Activated naive CD8-positive, alpha-beta T cell treated with anti-CD3 and anti-CD28 coated beads for 36 hours (primary cell): ENCODE measurements at places on chromosomes 2 and 18. TPM values are rescaled to one million over a fixed set of nuclear protein-coding genes. Genes with fewer than 3 reads are reported as not detected.

Gene IL1R2
- 0.21 TPM for total RNA-seq

Gene CCDC74B
- total RNA-seq, result 0.72 TPM

Gene PAX3
- not detected for total RNA-seq

Gene LRRTM4
- not detected for total RNA-seq

Gene SERPINB2
- not detected for total RNA-seq

Gene ZNF804A
- not detected for total RNA-seq

Gene MYO5B
- total RNA-seq, result not detected

- peaks cover 4% of the 10 kb centered on the region for H3K4me1 ChIP-seq
- H3K4me3 ChIP-seq, result peak overlapping the region; percentile 6
- peaks cover 55% of the 10 kb centered on the region for H3K27me3 ChIP-seq
- H3K27ac ChIP-seq, result no peak overlapping the region
- no peak for DNase-seq
These were observed 797 bp downstream of the NXPH2 start for GRCh38 chr2:138779406-138779780.

- peaks cover 44% of the 10 kb centered on the region for H3K4me1 ChIP-seq
- H3K4me3 ChIP-seq, result peak overlapping the region; percentile 76
- no peak for DNase-seq
- no peaks in the 10 kb centered on the region for H3K36me3 ChIP-seq
These were observed 818 bp upstream of the IKZF2 start for GRCh38 chr2:213152065-213152794.

- H3K27ac ChIP-seq, result no peak overlapping the region
- H3K36me3 ChIP-seq, result no peaks in the 10 kb centered on the region
- no peak overlapping the region for H3K4me3 ChIP-seq
These were observed 122.3 kb downstream of the LYPD6B start for GRCh38 chr2:149160701-149161217.

- H3K4me3 ChIP-seq, result no peak overlapping the region
- H3K4me1 ChIP-seq, result no peaks in the 10 kb centered on the region
- DNase-seq, result no peak
- peaks cover 22% of the 10 kb centered on the region for H3K27me3 ChIP-seq
- H3K36me3 ChIP-seq, result no peaks in the 10 kb centered on the region
These were observed 63.6 kb upstream of the SIX2 start for GRCh38 chr2:45072862-45073237.

GRCh38 chr2:109396202-109397180 lies 217.3 kb downstream of the SEPTIN10 start:
- DNase-seq, result peak; percentile 20
- peak overlapping the region; percentile 67 for H3K27ac ChIP-seq
- no peak overlapping the region for H3K4me3 ChIP-seq
- H3K27me3 ChIP-seq, result no peaks in the 10 kb centered on the region
- H3K4me1 ChIP-seq, result peaks cover 25% of the 10 kb centered on the region
- no peaks in the 10 kb centered on the region for H3K36me3 ChIP-seq

DNA sequence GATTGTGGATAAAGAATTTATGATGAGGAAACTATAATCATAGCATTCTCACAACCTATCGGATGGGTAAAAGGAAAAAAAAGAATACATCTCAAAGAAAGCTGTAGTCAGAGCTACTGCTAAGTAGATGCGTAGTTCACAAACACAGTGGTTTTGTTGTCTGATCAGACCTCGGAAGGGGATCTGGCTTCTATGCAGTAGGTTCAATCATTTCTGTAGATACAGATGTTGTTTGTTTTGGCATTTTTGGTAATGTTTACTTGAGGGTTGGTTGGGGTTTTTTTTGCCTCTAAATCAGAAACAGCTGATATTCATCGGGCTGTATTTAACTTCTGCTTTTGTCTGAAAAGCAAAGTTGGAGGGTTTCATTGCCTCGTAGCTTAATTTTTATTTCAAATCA lies 42.1 kb downstream of the NPAS2 start:
- H3K4me1 ChIP-seq, result no peaks in the 10 kb centered on the region
- peaks cover 1% of the 10 kb centered on the region for H3K36me3 ChIP-seq
- H3K27ac ChIP-seq, result no peak overlapping the region
- no peak overlapping the region for H3K4me3 ChIP-seq

GRCh38 chr2:98160554-98160953 lies 73.6 kb downstream of the VWA3B start:
- peaks cover 11% of the 10 kb centered on the region for H3K27me3 ChIP-seq
- DNase-seq, result no peak

- peaks cover 14% of the 10 kb centered on the region for H3K4me1 ChIP-seq
- H3K36me3 ChIP-seq, result no peaks in the 10 kb centered on the region
- no peak overlapping the region for H3K4me3 ChIP-seq
These were observed 260.8 kb downstream of the TGIF1 start for GRCh38 chr18:3710712-3711301.

- peak overlapping the region; percentile 75 for H3K4me3 ChIP-seq
- no peaks in the 10 kb centered on the region for H3K36me3 ChIP-seq
- DNase-seq, result no peak
- H3K27me3 ChIP-seq, result peaks cover 12% of the 10 kb centered on the region
These were observed 7.8 kb downstream of the SPEG start for GRCh38 chr2:219442256-219443015.

DNA sequence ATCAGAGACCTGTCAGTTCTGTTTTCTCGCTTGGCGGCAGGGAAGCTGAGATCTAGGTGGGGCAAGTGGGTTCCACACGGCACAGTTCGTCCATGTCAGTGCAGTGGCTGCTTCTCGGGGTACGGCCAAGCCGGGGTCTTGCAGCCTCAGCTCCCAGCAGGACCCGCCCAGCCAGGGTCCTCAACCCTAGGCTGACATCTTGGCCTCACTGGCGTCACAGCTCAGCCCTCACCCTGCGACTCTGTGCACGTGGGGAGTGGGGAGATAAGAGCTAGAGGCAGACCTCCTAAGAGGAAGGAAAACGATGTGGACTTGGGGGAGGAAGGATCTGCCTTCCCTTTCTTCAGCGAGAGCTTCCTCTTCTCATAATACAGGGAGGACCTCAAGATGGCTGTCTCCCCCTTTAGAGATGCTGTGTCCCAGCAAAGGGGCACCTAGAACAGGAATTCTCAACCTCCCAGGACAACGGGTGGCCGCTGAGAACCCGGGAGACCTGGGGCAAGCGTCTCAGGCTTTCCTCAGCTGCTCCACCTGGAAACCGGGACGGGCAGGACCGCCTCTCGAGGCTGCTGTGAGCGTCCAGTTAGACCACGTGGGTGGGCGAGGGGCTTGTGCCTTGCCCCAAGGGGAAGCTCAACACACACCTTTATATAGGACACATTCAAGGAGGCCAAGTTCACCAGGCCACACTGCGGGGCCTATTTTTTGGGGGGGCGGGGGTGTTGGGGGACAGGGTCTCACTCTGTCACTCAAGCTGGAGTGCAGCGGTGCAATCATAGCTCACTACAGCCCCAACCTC lies 23.5 kb upstream of the KLF11 start:
- DNase-seq, result no peak
- H3K4me1 ChIP-seq, result no peaks in the 10 kb centered on the region
- H3K4me3 ChIP-seq, result no peak overlapping the region

DNA sequence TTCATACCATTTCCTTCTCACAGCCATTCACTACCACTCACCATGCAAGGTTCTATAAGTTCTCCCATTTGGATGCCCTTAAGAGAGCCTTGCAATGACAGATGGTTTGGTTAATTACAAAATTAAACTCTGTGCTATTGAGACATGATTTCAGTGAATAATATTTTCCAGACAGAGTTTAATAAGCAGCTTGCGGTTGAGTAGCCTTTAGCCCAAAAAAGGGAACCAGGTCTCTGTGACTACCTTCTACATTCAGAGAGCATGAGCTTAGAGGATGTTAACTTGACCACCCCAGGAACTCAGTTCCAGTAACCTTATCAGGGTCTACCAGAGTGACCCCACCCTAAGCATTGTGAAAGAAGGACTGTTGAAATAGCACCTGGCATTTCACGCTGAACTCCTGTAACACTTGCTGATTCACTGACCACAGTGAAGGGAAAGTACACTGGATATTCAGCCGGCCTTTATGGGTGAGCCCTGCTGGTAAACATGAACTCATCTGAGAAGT lies 1173.1 kb upstream of the ZEB2 start:
- H3K4me1 ChIP-seq, result no peaks in the 10 kb centered on the region
- no peaks in the 10 kb centered on the region for H3K27me3 ChIP-seq
- no peak for DNase-seq
- no peak overlapping the region for H3K4me3 ChIP-seq

DNA sequence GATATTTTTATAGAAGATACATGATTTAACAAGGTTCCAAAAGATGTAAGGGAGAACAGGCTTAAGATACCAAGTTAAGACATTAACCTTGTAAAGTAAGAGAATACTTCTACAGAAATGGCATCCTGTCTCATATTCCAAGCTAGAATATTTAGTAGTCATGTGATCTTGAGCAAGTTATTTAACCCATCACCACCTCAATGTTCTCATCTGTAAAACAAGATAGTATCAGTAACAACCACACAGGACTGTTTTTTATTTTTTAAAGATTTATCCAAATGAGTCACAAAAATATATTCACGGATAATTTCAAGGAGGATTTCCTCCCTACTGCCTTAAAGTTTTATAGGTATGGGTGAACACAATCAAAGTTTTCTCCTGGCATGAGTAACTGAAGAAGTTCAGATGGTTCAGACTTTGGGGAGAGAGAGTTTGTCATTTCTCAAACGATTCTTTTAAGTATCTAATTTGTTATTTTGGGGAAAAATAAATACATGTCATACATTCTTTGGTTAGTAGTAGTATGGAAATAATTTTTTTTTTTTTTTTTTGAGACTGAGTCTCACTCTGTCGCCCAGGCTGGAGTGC lies 25.9 kb downstream of the ROCK1 start:
- H3K4me3 ChIP-seq, result no peak overlapping the region
- no peak overlapping the region for H3K27ac ChIP-seq
- peaks cover 57% of the 10 kb centered on the region for H3K36me3 ChIP-seq
- DNase-seq, result no peak
- peaks cover 50% of the 10 kb centered on the region for H3K4me1 ChIP-seq

- H3K4me1 ChIP-seq, result no peaks in the 10 kb centered on the region
- H3K4me3 ChIP-seq, result no peak overlapping the region
- H3K36me3 ChIP-seq, result no peaks in the 10 kb centered on the region
- no peak overlapping the region for H3K27ac ChIP-seq
These were observed 86.5 kb upstream of the PPP1CB start for GRCh38 chr2:28665041-28665704.

GRCh38 chr2:209582281-209582680 lies 158.4 kb downstream of the MAP2 start:
- peaks cover 14% of the 10 kb centered on the region for H3K27me3 ChIP-seq
- H3K27ac ChIP-seq, result no peak overlapping the region
- DNase-seq, result no peak

GRCh38 chr2:160838691-160839090 lies 321.5 kb upstream of the TANK start:
- DNase-seq, result no peak
- no peak overlapping the region for H3K27ac ChIP-seq
- H3K36me3 ChIP-seq, result peaks cover 4% of the 10 kb centered on the region

DNA sequence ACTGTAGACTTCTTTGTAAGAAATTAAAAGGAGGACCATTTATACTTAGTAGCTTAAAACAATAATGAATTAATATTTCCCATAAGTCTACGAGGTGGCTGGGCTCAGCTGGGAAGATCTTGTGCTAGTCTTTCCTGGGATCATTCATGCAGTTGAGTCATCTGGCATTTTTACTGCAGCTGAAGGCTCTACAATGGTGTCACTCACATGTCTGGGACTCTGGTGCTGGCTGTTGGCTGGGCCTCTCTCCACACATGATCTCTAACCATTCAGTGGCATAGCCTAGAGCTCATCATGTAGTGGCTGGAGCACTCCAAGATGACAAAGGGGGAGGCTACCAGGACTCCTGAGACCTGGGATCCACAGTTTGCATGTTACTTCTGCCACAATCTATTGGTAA lies 35.5 kb downstream of the CLASP1 start:
- no peak for DNase-seq
- H3K27ac ChIP-seq, result no peak overlapping the region
- H3K4me1 ChIP-seq, result peaks cover 14% of the 10 kb centered on the region
- no peaks in the 10 kb centered on the region for H3K27me3 ChIP-seq
- peaks cover 7% of the 10 kb centered on the region for H3K36me3 ChIP-seq
- H3K4me3 ChIP-seq, result no peak overlapping the region

DNA sequence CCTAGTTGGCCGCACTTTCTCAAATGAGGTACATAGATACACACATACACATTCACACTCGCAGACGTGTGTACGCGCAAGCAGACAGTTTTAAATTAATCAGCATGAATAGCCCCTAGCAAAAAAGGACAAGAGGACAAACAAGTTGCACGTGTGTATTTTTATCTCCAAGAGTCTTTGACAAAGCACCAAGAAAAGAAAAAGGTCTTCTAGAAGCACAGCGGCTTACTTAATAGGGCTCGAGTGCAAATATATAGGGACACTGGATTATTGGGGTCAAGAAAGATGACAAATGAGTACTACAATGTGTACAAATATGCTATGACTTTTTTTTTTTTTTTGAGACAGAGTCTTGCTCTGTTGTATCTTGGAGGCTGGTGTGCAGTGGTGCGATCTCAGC lies 1.7 kb upstream of the BCL2 start:
- peak overlapping the region; percentile 94 for H3K27ac ChIP-seq
- H3K36me3 ChIP-seq, result peaks cover 25% of the 10 kb centered on the region
- H3K4me3 ChIP-seq, result peak overlapping the region; percentile 83
- peaks cover 18% of the 10 kb centered on the region for H3K4me1 ChIP-seq
- no peaks in the 10 kb centered on the region for H3K27me3 ChIP-seq
- no peak for DNase-seq

GRCh38 chr2:174835797-174836255 lies 71.6 kb upstream of the CHRNA1 start:
- H3K4me3 ChIP-seq, result peak overlapping the region; percentile 70
- H3K36me3 ChIP-seq, result peaks cover 34% of the 10 kb centered on the region
- peaks cover 48% of the 10 kb centered on the region for H3K4me1 ChIP-seq
- H3K27ac ChIP-seq, result peak overlapping the region; percentile 99
- H3K27me3 ChIP-seq, result peaks cover 3% of the 10 kb centered on the region

- no peak for DNase-seq
- H3K36me3 ChIP-seq, result no peaks in the 10 kb centered on the region
- H3K27ac ChIP-seq, result no peak overlapping the region
- peaks cover 6% of the 10 kb centered on the region for H3K27me3 ChIP-seq
- no peaks in the 10 kb centered on the region for H3K4me1 ChIP-seq
- H3K4me3 ChIP-seq, result no peak overlapping the region
These were observed 78.8 kb upstream of the DTNA start for GRCh38 chr18:34631093-34631966.

GRCh38 chr2:16055848-16056580 lies 115.7 kb downstream of the MYCN start:
- H3K27ac ChIP-seq, result no peak overlapping the region
- H3K4me3 ChIP-seq, result no peak overlapping the region
- DNase-seq, result no peak

- H3K36me3 ChIP-seq, result no peaks in the 10 kb centered on the region
- DNase-seq, result no peak
- no peaks in the 10 kb centered on the region for H3K27me3 ChIP-seq
- no peak overlapping the region for H3K27ac ChIP-seq
- no peaks in the 10 kb centered on the region for H3K4me1 ChIP-seq
- H3K4me3 ChIP-seq, result no peak overlapping the region
These were observed 393.8 kb upstream of the LYPD1 start for GRCh38 chr2:133063775-133064174.

- DNase-seq, result no peak
- H3K4me1 ChIP-seq, result no peaks in the 10 kb centered on the region
- H3K36me3 ChIP-seq, result no peaks in the 10 kb centered on the region
- H3K4me3 ChIP-seq, result no peak overlapping the region
These were observed 58.5 kb upstream of the PARD3B start for GRCh38 chr2:204486805-204487204.
